ENCODE measurements at places on chromosomes 4 and X.

DNA sequence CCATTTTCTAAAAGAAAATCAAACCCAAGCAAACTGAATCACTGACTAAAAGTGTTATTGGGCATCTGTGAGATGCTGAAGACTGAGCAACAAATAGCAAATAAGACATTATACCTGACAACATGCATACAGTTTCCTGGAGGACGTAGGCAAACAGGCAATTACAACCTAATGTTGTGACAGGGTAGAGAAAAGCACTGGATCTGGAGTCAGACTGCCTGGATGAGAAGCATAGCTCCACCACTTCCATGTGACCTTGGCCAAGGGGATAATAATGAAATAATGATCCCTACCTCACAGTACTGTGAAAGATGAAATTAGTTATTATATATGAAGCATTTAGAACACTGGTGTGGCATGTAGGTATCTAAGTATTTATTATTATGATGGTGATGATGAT lies 2.7 kb downstream of the SPINK2 start:
- DNase-seq: no peak

GRCh38 chr4:142556048-142556447 lies 290.1 kb downstream of the INPP4B start:
- peak; percentile 24 for DNase-seq

DNA sequence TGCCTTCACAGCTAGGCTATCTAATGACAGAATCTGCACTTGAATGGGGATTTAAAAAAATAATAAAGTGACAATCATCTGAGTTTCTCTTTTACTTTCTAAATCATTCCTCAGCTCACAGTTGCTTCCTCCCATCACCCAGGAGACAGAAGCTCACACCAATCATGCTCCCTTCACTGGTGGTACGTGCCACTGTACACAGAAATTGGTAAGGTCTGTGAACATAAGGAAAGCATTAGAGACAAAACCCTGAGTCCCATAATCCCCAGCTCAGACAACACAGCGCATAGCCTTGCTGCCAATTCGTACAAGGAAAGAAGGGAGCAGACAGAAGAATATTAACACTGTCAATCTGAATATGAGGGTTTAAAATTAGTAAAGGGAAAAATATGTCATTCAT lies 133.1 kb downstream of the IDS start:
- DNase-seq: no peak

- DNase-seq: no peak
These were observed 745.9 kb downstream of the RPA4 start for GRCh38 chrX:97629597-97629985.

DNA sequence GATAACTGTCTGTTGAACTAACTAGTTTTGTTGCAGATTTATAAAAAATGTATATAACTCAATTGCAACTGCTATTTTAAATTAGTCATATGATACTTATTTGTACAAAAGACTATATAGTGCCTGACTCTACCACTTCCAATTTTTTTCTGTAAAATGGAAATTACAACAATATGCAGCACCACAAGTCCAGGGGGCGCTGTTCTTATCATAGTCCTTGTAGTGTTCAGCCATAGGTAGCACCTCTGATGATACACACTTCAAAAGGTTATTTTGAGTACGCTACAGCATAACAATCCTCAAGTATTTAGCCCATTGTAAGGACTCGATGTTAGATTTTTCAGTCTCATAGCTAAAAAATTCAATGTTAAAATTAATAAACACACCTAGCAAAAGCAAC lies 174.9 kb downstream of the CORIN start:
- DNase-seq: peak; percentile 9

GRCh38 chrX:11187001-11187400 lies 75.9 kb downstream of the HCCS start:
- no peak for DNase-seq

DNA sequence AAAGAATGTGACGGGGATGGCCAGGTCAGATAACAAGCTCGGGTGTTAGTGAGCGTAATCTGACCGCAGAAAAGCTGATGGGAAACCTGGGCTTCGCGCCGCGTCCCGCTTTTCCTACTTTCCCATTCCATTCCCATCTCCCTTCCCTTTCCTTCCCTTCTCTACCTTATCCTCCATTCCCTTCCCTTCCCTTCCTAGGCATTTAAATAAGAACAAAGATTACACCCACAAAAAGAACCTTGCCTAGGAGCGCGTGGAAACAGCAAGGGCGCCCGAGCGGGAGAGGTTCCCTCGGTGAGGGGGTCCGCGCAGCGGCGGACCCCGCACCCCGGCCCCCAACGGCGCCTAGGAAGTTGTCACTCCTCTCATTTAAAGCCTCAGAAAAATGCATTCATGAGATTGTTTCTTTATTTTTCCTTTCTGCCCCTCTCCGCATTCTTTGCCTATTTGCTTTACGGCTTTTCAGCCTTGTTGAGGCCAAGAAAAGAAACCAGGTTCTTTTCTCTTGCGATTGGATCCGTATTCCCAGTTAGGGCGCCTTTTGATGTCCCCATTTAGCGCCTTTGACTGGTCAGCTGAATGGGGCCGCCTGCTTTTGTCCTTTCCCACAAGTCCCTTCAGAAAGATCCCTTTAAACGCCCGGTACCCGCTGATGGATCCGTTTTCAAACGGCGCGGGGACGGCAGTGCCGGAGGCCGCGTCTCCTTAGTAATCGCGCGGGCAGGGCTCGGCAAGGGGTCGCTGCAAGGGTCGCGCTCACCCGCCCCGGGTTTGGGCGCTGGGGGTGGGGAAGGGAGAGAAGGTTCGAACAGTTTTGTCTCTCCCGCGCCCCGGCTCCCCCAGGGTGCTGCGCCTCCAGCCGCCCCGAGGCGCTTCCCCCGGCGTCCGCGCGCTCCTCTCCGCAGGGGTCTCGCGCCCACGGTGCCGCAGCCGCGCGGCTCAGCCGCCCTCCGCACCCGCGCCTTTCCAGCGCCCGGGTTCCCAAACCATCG lies 54.1 kb upstream of the TMEM33 start:
- no peak for DNase-seq

- peak; percentile 34 for DNase-seq
These were observed 64.3 kb downstream of the TMEM131L start for GRCh38 chr4:153530284-153530999.

DNA sequence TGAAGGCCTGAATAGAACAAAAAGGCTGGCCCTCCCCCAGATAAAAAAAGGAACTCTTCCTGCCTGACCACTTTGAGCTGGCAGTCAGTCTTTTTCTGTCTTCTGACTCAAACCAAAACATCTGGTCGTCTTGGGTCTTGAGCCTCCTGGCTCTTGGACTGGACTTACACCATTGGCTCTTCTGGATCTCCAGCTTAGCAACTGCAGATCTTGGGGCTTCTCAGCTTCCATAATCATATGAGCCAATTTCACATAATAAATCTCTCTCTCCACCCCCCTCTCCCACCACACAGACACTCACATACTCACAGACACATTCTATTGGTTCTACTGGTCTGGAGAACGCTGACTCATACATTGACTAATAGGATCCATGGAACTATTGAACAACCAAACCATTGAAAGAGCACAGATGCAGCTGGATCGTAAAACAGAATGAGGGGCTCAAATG lies 15.6 kb upstream of the CWH43 start:
- no peak for DNase-seq

DNA sequence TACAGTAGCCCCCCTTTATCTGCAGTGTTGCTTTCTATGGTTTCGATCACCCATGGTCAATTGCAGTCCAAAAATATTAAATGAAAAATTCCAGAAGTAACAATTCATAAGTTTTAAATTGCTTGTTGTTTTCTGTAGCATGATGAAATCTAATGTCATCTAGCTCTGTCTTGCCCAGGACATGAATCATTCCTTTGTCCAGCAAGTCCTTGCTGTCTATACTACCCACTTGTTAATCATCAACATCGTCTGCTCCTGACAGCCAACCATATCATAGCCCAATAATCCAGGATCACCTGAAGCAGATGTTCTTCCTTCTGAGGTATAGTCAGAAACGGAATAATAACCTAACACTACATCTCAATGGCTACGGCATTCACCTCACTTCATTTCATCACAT lies 79.8 kb downstream of the ADAMTS3 start:
- no peak for DNase-seq

- no peak for DNase-seq
These were observed 553.6 kb downstream of the STPG2 start for GRCh38 chr4:97589481-97590196.
